ENCODE measurements at places on chromosomes 12 and 14.

DNA sequence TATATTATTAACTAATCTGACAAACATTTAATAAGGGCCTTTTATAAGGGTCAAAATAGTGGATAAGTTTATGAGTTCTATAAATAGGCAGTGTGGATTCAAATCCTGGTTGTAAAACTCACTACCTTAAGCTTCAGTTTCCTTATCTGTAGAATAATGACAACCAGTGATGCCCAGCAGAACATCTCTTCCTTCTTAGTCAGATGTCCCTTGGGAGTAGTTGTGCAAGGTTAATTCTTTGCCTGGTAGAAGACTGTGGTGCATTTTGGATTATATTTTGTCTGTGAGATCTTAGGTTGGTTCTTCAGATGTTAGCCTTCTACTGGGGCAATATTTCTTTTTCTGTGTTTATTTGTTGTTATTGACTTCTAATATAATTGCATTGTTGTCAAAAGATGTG, 59.5 kb downstream of the ARID2 start:
- no peak for DNase-seq

- DNase-seq, result no peak
Measured at GRCh38 chr14:103001226-103001625, 56.1 kb downstream of the CDC42BPB start.

DNA sequence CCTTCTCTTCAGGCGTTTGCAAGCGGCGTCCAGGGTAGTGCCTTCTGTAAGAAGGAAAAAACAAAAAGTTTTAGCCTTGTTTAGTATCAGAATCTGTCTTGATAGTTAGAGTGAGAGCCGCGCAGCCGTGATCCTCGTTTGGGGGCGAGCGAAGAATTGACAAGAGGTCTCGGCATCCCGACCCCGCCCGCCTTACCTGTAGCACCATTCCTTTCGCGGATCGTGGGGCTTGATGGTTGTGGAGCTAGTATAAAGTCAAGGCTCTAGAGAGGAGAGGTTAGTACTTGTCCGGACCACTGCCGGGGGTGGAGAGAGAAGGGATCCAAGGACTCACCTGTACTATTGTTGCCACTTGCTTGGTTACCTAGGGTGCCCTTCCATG, 494 bp downstream of the TMTC3 start:
- peak; percentile 16 for DNase-seq

- DNase-seq, result no peak
Measured at GRCh38 chr14:50865391-50866076, 6.3 kb upstream of the ABHD12B start.

GRCh38 chr12:124516850-124517249, 50.6 kb downstream of the NCOR2 start:
- DNase-seq, result no peak

DNA sequence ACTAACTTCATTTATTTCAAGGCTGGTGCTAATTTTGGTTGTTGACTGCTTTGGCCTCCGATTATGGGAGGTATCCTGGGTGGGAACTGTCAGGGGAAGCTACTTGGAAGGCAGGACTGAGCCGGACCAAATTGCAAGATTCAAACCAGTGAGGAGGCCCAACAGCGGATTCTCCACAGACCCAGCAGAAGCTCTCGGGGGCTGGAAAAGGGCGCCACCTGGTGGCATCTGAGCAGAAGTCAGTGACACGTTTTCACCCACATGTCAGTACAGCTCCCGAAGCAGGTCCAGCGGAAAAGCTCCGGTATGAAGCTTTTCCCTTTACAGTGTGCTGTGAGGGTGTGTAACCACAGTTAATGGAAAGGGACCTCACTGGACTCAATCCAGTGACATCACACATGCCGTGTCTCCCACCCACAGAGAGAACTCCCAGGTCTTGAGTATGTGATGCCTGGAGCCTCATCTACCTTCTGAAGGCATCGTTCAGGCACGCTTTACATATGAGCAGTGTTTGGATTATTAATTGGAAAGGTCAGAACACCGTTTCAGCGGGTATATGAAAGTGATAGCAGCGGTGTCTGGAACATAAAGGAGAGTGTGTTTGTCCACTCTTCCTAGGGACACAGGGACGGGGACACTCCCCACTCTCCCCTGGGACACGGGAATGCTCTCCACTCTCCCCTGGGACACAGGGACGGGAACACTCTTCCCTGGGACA, 3.6 kb upstream of the P2RX2 start:
- DNase-seq, result peak; percentile 72

- no peak for DNase-seq
Measured at GRCh38 chr14:94458558-94459205, 6.1 kb upstream of the SERPINA11 start.

DNA sequence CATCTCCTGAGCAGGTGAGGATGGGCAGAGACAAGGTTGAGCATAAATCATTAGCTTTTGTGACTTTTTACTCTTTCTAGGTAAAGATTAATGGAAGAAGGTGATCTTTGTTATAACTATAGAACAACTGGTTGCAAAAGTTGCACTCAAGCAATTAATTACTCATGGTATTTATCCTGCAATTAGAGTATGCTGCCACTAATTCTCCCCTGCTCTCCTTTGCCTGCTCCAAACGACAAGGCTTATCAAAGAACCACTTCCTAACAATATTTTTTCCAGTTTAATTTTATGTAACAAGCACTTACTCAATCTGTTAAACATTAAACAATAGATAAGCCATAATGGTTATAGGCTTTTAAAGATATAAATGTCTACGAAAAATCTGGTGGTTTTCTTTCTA, 189.9 kb upstream of the PELI2 start:
- DNase-seq, result no peak

GRCh38 chr12:93245543-93245942, 132.2 kb upstream of the NUDT4 start:
- peak; percentile 7 for DNase-seq

- DNase-seq, result no peak
Measured at GRCh38 chr12:57202321-57202720, 14.3 kb upstream of the NXPH4 start.

DNA sequence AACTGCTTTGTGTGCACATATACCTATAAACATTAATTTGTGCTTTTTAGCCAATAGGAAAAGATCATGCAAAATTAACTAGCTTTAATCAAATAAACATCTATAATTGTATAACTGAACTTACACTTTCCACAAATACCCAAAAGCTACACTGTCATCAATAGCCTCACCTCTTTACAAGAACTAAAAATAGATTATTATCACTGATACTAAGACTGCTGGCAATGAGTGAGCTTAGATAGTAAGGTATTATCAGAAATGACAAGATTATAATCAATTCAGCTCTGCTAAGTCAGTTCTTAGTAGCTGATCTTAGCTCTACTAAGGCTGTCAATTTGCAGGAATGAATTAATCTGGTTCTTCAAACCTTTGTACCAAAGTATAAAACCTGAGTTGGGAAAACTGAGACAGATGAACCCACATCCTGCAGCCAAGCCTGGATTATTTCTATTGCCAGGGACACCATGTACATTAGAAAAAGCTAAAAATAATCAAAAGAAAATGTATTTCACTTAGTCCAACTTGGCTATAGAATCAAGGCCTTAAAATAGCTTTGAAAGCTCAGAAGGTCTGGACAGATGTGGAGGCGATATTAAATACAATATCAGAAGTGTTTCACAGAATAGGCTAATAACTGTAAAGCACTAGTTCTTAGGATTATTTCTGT, 5.2 kb downstream of the FKBP3 start:
- DNase-seq, result no peak

- DNase-seq, result no peak
Measured at GRCh38 chr12:110421701-110422100, 18.2 kb upstream of the ANAPC7 start.

Measured in activated T-cell treated with anti-CD3 and anti-CD28 coated beads for 24 hours (primary cell).